ENCODE measurements at places on chromosomes 7 and 10.

GRCh38 chr10:6719561-6719960 is 139.5 kb upstream of the PRKCQ start:
- no peak for DNase-seq

GRCh38 chr7:66778201-66778600 is 37.7 kb downstream of the RABGEF1 start:
- no peak for DNase-seq

- DNase-seq: no peak
These were observed 80.4 kb upstream of the ANLN start for GRCh38 chr7:36309301-36309700.

DNA sequence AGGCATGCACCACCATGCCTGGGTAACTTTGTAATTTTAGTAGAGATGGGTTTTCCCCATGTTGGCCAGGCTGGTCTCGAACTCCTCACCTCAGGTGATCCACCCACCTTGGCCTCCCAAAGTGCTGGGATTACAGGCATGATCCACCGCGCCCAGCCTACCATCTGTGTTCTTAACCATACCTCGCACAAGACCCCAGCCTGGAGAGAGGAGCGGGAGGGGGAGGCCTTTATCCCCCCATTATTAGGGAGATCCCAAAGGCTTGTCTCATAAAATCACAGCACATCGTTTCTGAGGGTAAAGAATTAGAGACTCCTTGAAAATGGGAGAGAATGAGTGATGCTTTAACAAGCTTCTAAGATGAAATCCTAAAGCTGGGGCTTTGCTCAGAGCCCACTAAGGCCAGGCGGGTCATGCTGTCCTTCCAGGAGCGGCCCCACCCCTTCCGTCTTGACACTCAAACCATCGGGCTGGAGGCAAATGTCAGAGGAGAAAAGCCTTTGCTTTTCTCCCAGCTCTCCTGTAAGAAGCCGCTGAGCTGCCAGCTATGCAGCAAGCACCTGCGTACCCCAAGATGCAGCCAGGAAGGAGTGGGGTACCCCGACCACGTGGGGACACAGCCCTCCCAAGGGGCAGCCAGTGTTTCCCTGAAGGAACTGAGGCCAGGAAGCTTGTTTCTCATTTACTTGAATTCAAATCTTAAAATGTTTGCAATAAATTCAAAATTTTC is 339.7 kb downstream of the PTPRN2 start:
- DNase-seq: no peak

- peak; percentile 72 for DNase-seq
These were observed 86.1 kb upstream of the DNAJB6 start for GRCh38 chr7:157250605-157251228.

DNA sequence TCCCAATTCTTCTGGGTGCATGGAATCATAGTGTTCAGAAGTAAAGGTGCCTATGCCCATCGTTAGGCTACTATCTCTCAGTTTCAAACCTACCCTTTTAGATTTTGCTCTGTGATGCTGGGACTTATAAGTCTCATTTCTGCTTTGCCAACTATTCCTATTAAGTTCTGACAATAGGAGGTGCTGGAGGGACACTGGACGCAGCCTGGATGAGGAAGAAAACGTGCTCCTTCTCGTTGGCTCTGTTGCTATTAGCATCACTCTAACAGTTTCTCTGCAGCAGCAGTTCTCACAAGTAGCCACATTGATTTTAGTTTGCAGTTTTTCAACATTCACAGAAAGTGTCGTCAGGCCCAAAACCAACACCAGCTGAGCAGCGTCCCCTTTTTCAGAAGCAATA is 72.4 kb downstream of the ABCC2 start:
- no peak for DNase-seq

DNA sequence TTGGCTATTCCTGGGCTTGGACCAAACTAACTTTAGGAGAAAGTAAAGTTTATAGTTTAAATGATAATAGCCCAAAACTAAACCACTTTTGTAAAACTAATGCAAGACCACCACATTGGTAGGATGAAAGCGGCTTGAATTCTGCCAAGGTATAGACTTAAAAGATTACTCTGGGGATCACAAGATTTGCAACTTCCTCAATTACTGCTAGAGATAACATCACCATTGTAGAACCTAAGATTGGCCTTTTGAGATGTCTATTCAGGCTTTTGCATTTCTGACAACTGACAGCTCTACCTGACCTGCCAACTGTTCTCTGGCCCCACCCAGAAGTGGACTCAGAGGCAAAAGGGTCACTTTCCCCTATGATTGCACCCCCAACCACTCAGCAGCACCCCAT is 162.4 kb downstream of the TNS3 start:
- DNase-seq: no peak

GRCh38 chr7:129789652-129790051 is 163.1 kb downstream of the UBE2H start:
- no peak for DNase-seq

DNA sequence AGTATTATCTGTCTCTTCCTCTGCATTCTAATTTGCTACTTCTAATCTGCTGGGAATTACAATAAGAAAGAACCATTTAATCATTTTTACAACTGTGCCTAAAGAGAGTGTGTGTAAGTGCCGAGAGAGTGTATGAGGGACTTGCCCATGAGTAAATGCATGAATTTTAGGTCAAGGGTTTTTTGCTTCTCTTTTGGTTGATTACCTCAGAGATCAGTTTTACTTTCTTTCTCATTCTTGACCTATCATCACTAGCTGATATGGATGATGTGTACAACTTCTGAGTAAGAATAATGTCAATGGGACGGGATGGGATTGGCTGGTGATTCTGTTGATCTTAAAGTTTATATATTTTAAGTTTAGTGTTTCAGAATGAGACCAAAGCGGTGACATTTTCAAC is 47.8 kb downstream of the IKZF1 start:
- no peak for DNase-seq

DNA sequence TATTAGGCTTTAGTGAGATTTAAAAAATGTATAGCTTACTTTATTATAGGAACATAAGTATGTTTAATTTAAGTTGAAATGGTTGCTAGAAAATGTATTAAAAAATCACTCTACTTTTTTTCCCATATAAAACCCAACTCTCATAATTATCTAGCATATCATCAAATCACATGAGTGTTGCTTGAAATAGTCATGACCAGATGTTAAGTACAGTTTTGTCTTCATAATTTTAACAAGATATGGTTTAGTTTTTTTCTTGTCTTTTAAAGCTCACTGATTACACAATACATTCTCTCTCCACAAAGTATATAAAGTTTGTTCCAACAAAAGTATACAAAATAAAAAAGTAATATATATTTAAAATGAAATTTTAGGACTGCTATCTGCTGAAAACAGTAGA is 82.8 kb downstream of the HGF start:
- no peak for DNase-seq

DNA sequence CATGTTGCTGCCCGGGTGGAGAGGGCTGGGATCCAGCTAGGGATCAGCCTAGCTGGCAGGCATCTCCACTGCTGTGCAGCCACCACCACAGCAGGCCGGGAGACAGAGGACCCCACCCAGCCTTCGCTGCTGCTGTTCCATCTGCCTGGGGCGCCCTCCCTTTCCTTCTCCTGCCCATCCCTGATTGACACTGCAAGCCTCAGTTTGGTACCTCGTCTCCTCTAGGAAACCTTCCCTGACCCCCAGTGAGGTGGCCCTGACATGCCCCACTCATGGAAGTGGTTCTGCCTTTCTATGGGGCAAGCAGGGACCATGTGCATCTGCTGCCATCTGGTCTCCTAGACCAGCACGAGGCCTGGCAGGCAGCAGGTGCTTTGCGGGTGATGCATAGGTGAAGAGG is 30.4 kb upstream of the DPYSL4 start:
- no peak for DNase-seq

DNA sequence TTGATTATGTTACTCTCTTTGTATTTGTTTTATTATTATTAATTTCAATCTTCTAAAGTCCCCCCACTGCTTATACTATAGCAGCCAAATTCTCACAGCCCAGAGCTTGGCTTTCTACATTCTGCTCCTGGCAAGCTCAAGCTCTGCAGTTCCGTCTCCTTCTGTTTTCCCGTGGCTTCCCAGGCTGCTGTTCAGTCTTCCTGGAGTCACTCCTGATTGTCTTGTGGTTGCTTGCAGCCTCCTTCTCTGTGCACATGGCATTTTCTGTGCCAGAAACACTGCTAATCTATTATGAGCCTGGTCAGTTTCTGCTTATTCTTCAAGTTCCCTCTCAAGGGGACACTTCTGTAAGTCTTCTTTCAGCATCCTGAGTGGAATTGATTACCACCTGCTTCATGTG is 533.7 kb upstream of the IGFBP3 start:
- no peak for DNase-seq

- no peak for DNase-seq
These were observed 13.9 kb upstream of the GDF10 start for GRCh38 chr10:47286116-47286505.

- no peak for DNase-seq
These were observed 205.5 kb upstream of the LRRN3 start for GRCh38 chr7:110885474-110885873.

DNA sequence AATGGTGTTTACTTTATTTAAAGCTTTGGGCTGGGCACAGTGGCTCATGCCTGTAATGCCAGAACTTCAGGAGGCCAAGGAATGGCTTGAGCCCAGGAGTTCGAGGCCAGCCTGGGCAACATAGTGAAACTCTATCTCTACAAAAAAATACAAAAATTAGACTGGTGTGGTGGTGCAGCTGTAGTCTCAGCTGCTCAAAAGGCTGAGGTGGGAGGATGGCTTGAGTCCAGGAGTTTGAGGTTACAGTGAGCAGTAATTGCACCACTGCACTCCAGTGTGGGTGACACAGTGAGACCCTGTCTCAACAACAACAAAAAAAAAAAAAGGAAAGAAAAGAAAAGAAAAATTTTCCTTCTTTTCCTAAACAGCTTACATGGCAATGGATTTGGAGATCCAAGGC is 22.0 kb downstream of the SLC16A9 start:
- no peak for DNase-seq

GRCh38 chr7:35906191-35906908 is 105.5 kb downstream of the SEPTIN7 start:
- DNase-seq: peak; percentile 60

DNA sequence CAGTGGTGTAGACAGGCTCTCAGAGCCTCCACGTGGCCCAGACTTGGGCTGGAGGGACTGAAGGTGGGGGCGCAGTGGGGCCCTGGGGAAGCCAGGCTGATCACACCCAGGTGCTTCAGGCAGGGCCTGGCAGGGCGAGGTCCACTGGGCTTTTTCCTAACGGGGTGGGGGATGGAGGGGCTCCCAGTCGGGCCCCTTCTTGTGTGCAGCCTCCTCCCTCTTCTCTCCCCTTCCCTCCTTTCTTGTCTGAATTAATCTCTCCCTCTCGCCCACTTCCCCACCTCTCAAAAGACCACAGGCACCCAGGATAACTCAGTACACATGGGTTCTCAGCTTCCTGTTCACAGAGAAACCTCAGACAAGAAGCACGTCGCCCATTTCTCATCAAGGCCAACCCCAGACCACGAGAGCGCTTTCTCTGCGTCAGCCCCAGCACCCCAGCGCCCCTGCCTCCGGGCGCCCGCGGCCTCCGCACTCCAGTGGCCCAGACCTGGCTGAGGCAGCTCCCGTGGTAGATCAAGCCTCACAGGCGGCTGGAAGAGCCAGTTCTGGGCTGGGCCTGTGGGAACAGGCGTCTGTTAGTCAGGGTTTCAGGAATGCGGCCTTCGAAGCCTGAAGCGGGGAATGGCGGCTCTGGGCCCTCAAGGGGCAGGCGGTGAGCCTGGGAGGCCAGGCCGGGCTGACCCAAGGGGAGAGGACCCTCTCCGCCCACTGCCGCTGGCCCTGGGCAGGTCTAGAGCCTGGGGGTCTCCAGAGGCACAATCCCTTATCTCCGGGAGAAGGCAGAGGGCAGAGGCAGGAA is 50.6 kb downstream of the PWWP2B start:
- DNase-seq: no peak
